ENCODE measurements at places on chromosomes 2 and 18.

DNA sequence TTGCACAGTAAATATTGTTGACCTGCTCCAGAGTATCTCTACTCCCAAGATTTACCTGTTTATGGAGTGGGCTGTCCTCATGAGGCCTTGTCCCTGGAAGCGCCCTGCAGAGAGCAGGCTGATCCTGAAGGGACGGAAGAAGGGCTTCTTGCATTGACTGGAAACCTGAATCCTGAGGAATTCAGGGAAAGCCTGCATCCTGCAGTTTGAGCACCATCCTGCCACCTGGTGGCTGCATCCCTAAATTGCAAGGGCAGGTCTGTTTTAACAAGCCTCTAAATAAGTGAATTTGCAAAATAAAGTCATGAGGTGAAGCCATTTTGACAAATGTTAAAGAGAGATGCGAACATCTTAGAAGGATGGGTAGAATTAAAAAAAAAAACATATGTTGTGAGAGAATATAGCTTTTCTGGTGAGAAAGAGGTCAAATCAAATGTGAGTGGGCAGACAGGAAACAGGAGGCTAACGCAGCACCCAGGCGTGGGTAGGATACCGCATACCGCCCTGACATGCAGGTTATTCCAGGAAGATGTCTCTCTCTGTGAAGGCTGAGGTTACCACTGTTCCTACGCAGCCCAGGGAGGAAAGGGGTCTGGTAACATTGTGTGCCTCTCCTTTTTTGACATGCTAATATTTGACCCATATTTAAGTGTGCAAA lies 754.9 kb downstream of the RNF144A start:
- no peak for DNase-seq

- no peak for DNase-seq
Measured at GRCh38 chr2:32553829-32554432, 73.9 kb upstream of the TTC27 start.

DNA sequence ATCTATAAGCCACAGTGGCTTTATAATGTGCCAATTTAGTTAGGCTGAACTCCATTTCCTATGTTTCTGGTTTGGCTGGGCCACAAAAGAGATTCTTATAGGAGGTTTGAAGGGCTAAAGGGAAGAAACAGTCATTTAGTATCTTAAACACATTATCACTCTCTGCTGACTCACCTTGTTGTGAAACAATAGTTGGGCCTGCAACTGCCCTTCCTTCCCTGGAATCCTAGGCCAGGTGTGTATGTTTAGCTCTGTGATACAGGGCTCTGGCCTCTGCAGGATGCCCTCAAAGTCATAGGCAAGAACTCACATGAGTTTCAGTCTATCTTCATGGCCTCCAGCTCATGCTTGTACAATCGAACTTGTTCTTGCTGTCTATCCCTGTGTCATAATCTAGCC lies 400.0 kb upstream of the CELF4 start:
- DNase-seq: no peak

- DNase-seq: no peak
Measured at GRCh38 chr2:105329197-105329554, 359 bp downstream of the TGFBRAP1 start.

DNA sequence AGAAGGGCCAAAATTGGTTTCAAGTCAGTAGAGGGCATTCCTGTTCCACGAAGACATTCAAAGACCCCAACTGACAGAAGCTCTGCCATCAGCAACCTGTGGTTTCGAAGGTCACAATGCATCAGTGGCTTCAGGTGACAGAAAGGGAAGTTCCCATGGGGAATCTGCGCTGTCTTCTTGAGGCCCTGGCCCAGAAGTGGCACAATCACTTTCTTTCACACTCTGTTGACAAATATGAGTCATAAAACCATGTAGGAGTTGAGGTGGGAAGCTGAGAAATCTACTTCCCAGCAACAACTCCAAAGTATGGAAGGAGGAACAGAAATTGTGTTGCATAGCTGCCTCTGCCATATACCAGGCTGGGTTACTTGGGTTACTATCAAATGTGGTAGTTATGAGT lies 621.1 kb upstream of the FANCL start:
- no peak for DNase-seq

GRCh38 chr2:237716011-237716410 lies 82.6 kb upstream of the RBM44 start:
- DNase-seq: no peak

DNA sequence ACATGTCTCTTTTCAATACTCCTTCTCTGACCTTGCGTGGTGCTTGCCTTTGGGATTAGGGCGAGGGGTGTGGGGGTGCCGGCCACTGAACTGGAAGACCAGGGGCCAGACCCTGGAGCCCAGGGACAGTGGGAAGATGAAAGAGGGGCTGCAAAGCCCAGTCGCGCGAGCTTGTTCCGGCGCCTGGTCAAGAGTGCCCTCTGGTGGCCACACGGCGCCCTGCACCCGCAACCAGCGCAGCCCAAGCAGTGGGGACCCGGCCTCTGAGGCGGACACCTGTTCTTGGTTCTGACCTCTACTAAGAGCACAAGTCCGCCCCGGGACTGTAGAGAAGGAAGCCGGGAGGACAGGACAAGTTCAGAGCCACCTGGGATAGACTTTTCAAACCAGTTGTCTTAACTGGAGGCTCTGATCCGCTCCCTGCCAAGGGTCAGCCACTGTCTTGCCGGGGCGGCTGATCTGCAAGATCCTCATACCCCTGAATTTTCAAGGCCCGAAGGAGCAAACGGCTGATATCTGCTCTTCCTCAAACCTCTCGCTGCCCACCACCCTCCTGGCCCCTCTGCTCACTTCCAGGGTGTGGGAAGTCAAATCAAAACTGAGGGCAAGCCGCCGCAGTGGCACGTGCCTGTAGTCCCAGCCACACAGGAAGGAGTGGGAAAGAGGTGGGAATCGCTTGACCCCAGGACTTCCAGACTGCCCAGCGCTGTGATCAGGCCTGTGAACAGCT lies 14.9 kb upstream of the MSH6 start:
- DNase-seq: peak; percentile 94

DNA sequence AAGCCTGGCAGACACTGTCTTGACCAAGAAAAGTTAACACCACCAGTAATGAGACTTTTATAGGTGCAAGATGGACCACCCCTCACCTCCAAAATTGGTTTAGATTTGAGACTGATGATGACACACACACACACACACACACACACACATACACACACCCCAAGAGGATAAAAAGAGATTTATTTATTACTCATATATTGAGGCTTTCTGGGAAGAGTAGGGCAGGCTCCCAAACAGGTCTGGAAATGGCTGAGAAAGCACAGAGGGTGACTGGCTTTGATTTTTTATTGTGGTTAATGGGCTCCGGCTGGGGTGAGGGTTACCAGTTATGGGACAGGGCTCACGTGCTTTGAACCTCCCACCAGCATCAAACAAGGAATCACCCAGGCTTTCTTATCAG lies 54.2 kb upstream of the ADAM23 start:
- DNase-seq: no peak

GRCh38 chr2:72146347-72147302 lies 1.0 kb downstream of the CYP26B1 start:
- DNase-seq: no peak

DNA sequence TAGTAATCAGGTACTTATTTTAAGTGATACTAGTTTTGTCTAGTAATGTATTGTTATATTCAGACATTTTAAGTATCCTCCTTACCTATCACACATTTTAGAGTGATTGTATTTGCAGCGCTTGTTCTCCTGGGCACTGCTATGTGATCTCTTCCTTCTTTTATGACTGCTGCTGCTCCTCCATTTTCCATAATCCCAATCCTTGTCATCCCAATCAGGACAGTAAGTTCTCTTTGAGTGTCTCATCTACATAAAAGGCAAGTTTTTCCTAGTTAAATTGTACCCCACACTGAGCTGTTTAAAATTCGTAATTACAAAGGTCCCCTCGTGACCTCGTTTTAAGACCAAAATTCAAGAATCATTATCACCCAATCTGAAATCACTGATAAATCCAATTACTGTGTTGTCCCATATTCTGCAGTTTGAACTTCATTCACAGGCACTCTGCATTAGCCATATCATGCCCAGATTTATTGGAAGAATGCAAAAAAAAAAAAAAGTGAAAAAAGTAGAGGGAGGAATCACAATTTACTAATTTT lies 2.8 kb downstream of the CLK1 start:
- no peak for DNase-seq

GRCh38 chr2:206480161-206480560 lies 36.8 kb downstream of the ADAM23 start:
- DNase-seq: no peak

GRCh38 chr2:96577501-96577900 lies 40.9 kb downstream of the ARID5A start:
- no peak for DNase-seq

- no peak for DNase-seq
Measured at GRCh38 chr18:67425672-67426071, 90.8 kb downstream of the DSEL start.

DNA sequence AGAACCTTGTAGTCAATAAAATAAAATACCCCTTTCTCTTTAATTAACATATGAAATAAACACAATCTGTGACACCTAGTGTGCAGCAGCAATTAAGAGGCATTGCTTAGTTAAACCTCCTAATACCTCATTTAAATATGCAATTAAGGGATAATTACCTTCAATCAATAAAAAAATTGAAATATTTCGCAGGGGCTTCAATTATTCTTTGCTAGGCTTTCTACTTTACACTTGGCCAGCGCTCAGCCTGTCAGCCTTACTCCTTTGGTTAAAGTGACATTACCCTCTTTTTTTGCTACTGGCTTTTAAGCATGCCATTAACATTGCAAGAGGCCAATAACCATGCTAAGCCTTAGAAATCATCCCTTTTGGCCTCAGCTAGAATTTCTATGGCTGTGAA lies 327.5 kb upstream of the ZNF521 start:
- DNase-seq: no peak

GRCh38 chr18:54161267-54161666 lies 63.2 kb downstream of the MBD2 start:
- no peak for DNase-seq

DNA sequence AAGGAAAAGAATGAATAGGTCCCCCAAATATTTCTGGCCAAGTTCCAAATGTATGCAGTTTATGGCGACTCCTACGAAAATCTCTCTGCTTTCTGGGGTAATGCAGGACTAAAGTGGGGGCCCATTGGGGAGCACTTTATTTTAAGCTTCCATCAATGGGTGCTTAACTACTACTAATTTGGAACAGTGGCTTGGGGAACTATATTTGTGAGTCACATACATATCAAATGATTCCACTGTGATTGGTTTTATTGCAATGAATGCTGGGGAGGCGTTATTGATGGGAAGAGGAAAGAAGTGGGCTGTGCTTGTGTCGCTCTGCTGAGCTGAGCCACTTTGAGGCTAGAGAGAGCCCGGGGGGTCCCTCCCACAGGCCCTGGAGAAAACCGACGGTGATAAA lies 560.4 kb upstream of the SALL3 start:
- DNase-seq: no peak

DNA sequence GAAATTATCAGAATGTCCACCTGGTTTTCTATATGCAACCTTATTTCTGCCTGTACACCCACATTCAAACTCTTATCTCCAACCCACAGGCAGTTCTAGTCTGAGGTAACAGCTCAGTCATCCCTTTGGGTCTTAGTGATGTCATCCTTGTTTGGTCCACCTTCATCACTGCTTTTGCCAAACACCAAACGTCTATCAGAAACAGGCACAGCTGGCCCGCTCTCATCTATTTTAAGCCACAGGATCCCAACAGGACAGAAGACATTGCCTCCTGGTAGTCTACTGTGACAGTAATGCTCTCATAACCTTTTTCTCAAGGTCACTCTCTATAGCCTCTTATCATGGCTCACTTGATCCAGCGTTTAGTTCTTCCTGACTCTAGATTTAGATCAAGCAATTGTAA lies 99.0 kb upstream of the CHAC2 start:
- DNase-seq: no peak

- no peak for DNase-seq
Measured at GRCh38 chr18:55354795-55355194, 233.2 kb downstream of the TCF4 start.

- no peak for DNase-seq
Measured at GRCh38 chr2:239211396-239212094, 189.3 kb downstream of the HDAC4 start.

DNA sequence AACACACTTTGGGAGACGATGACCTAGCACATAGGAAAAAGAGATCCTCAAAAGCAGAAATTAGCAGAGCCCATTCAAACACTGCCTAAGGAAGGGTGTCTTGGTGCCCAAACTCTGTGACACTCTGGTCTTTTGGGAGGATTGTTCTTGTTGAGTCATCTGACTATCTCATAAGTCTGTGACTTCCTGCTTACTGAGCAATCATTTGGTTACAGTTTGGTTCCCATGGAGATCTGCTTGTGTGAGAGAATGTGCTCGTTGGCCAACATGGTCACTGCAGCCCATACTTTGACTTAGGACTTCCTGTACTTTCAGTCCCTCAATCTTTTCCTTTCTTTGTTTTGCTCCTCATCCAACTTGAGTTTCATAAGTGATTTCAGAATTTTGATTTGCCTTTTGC lies 602.9 kb downstream of the NYAP2 start:
- no peak for DNase-seq

- DNase-seq: no peak
Measured at GRCh38 chr2:18368008-18368407, 192.4 kb downstream of the RDH14 start.

DNA sequence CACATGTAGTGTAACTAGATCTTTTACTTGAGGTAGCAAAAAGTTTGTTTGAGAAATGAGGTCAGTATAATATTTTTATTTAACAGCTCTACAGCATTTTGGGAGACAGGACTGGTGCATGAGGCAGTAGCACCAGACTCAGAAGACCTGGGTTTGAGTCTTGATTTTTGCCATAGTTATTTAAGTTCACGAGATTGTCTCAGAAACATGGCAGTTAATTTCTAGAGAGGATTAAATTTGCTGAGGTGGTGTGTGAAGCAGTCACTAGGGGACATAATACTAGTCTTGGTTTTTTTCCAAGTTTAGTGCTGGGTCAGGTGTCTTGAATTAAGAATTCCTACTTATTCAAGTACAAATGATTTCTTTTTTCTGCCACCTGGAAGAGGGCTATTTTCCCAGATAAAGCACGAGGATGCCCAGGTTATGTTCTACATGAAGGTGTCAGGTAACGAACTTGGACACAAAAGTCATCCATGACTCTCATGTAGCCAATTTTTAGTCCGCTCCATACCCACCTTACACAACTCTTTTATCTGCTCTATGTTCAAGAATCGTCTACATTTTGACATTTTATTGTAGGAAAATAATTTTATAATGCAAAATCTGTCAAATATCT lies 1.4 kb downstream of the MARCHF7 start:
- DNase-seq: no peak

DNA sequence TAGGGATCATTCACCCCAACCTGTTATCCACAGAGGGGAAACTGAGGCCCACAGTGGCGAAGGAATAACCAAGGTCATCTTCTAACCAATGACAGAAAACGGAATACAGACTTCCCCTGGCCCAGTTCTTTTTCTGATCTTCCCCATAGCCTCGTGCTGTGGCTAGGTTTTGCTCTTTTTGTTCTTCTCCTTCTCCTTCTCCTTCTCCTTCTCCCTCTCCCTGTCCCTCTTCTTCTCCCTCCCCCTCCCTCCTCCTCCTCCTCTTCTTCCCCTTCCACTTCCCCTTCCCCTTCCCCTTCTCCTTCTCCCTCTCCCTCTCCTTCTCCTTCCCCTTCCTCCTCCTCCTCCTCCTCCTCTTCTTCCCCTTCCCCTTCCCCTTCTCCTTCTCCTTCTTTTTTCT lies 12.9 kb upstream of the TWIST2 start:
- DNase-seq: no peak

GRCh38 chr2:21396252-21396651 lies 272.5 kb downstream of the TDRD15 start:
- no peak for DNase-seq

Data from posterior cingulate gyrus (tissue), 11 donors.